HEK293T (cell line): ENCODE measurements at places on chromosomes 11 and 22.

GRCh38 chr22:31107178-31107893, at the start of gene SELENOM:
SELENOM (minus strand) TSS chr22:31107568; CDS start chr22:31107505, 63 bp downstream.
- peak; percentile 99 for DNase-seq

- no peak for DNase-seq
Observed at GRCh38 chr11:8719721-8720120, 37.1 kb downstream of the RPL27A start.

- DNase-seq = peak; percentile 68
Observed at GRCh38 chr22:24727218-24727851, 47.2 kb downstream of the PIWIL3 start.

- no peak for DNase-seq
Observed at GRCh38 chr22:20316217-20316843, 3.5 kb downstream of the DGCR6L start.
